ENCODE measurements at places on chromosomes 2 and 18.

DNA sequence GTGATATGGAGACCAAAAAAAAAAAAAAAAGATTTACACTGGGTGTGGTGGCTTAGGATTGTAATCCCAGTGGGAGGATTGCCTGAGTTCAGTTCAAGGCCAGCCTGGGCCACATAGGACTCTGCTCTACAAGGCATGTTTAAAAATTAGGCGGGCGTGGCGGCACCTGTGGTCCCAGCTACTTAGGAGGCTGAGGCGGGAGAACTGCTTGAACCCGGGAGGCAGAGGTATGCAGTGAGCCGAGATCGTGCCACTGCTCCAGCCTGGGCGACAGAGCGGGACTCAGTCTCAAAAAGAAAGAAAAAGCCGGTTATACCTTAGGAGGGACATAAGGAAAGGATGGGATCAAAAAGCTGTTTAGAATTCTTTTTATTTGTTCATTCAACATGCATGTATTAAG, 707 bp upstream of the SPDYA start:
- no peak overlapping the region for H3K27ac ChIP-seq
- H3K27me3 ChIP-seq = no peaks in the 10 kb centered on the region
- H3K4me3 ChIP-seq = no peak overlapping the region
- peaks cover 19% of the 10 kb centered on the region for H3K4me1 ChIP-seq
- no peaks in the 10 kb centered on the region for H3K36me3 ChIP-seq

DNA sequence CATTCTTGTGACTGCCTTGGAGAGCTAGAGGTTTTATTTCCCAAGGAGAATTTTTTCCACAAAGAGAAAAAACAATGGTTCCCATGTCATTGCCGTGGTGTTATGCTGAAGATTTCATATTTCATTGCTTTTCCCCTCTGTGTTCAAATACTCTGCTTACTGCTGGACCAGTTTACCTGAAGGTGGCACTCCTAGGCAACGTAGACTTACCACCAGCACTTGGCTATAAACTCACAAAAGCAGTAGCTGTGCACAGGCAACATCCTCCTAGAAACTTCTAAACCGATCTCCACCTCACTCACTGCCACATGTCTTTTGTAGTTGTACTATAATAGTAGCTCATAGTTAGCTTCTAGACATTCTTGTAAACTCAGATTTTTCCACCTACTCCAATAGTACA, 1319.7 kb upstream of the CRIM1 start:
- H3K27me3 ChIP-seq = no peaks in the 10 kb centered on the region
- no peak overlapping the region for H3K4me3 ChIP-seq
- H3K4me1 ChIP-seq = no peaks in the 10 kb centered on the region
- no peak overlapping the region for H3K27ac ChIP-seq
- DNase-seq = no peak

DNA sequence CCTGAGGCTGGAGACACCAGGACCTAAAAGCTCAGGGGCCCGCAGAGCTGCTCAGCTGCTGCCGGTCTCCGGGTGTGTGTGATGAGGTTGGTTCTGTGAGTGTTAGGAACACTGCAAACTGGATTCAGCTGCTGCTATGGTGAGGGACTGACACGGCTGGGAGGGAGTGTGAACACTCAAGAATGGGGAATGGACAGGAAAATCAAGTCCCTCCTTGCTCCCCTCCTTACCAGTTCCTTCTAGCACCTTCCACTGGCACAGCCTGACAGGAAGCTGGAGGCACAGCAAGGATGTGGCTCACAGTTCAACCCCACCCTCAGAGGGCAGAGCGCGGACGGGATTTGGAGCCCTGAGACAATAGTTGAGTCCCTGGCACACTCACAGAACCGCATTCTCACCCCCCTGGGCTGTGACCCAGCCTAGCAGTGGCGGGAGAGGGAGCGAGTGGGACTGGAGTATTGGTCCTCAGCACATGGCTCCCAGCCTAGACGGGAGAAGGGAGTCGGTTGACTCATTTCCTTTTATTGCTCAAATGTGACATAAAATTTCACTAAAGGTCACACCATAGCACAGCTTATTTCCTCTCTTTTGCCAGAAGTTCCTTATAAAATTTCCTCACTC, 42.5 kb downstream of the LRRC30 start:
- H3K36me3 ChIP-seq = no peaks in the 10 kb centered on the region
- H3K27ac ChIP-seq = peak overlapping the region; percentile 83
- DNase-seq = peak; percentile 81
- H3K27me3 ChIP-seq = no peaks in the 10 kb centered on the region
- peaks cover 10% of the 10 kb centered on the region for H3K4me1 ChIP-seq

GRCh38 chr18:76425146-76426131, 69.6 kb downstream of the ZNF516 start:
- DNase-seq = no peak
- H3K36me3 ChIP-seq = no peaks in the 10 kb centered on the region
- no peak overlapping the region for H3K27ac ChIP-seq
- peaks cover 50% of the 10 kb centered on the region for H3K4me1 ChIP-seq
- H3K27me3 ChIP-seq = no peaks in the 10 kb centered on the region

DNA sequence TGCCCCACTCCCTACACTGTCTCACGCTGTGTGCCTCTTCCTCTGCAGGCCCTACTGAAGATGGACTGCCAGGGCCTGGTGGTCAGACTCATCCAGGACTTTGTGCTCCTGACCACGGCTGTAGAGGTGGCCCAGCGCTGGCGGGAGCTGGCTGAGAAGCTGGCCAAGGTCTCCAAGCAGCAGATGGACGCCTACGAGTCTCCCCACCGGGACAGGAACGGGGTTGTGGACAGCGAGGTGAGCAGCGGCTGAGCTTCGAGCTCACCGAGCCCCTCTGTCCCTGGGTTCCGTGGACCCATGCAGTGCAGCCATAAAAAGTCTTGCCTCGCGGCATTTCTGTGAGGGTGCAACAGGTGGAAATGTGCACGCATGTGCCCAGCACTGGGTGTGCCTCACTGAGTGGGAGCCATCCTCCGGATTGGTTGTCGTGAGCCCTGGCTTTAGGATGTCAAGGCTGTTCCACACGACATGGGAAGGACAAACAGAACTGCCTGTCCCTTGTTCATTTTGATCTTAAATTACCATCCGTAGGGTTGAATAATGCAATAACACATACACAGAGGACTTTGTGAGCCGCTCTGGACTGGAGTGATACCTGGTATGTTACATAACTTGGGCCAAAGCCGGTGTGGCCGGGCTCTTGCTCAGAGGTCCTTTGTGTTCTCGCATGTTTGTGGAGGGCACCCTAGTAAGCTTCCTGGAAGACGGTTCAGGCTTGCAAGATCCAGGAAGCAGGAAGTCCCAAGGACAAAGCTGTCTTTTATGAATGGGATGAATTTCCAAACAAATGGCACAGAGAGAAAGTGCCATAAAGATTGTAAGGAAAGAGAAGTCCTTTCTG, 100.9 kb downstream of the SH3BP4 start:
- no peak overlapping the region for H3K27ac ChIP-seq
- peaks cover 6% of the 10 kb centered on the region for H3K4me1 ChIP-seq
- no peak for DNase-seq
- H3K27me3 ChIP-seq = no peaks in the 10 kb centered on the region
- no peak overlapping the region for H3K4me3 ChIP-seq

- no peaks in the 10 kb centered on the region for H3K27me3 ChIP-seq
- peaks cover 5% of the 10 kb centered on the region for H3K4me1 ChIP-seq
- peak overlapping the region; percentile 23 for H3K27ac ChIP-seq
- no peak overlapping the region for H3K4me3 ChIP-seq
- peaks cover 6% of the 10 kb centered on the region for H3K36me3 ChIP-seq
These were observed 4.8 kb upstream of the ZFP36L2 start for GRCh38 chr2:43230951-43231827.

- no peak overlapping the region for H3K4me3 ChIP-seq
- H3K27me3 ChIP-seq = no peaks in the 10 kb centered on the region
- no peak overlapping the region for H3K27ac ChIP-seq
- no peaks in the 10 kb centered on the region for H3K36me3 ChIP-seq
- DNase-seq = no peak
- H3K4me1 ChIP-seq = no peaks in the 10 kb centered on the region
These were observed 62.0 kb upstream of the FZD7 start for GRCh38 chr2:201971531-201972228.

- no peaks in the 10 kb centered on the region for H3K27me3 ChIP-seq
- H3K4me1 ChIP-seq = no peaks in the 10 kb centered on the region
- no peaks in the 10 kb centered on the region for H3K36me3 ChIP-seq
- H3K4me3 ChIP-seq = no peak overlapping the region
- H3K27ac ChIP-seq = no peak overlapping the region
These were observed 189.2 kb downstream of the NCKAP5 start for GRCh38 chr2:133378928-133379549.

DNA sequence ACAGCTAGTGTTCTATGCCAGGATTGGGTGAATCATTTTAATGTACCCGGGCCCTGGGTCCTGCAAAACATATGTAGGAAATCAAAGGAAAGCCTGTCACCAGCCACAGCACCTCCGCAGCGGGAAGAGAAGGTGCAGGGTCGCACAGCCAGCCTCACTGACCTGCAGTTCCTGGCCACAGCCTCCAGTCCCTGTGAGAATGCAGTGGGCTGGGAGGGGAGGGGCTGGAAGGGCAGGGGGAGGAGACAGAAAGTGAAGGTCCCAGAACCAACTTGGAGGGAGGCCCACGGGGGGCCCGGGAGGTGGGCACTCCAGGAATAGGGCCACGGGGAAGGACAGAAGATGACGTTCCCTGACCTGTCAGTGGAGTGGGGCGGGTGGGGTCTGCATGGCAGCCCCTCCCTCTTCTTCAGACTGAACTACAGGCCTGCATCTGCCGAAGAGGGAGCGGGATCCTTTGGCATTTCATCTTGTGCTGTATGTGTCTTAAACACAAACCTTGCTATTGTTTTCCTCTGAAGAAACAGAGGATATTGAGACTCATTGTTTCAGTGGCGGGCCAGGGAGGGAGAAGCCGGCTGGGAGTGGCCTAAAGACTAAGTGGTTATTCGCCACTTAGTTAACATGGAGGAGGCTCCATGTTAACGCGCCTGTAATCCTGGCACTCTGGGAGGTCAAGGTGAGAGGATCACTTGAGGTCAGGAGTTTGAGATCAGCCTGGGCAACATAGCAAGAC, 7.5 kb downstream of the MAL start:
- H3K36me3 ChIP-seq = no peaks in the 10 kb centered on the region
- peak; percentile 20 for DNase-seq
- peaks cover 57% of the 10 kb centered on the region for H3K27me3 ChIP-seq
- H3K4me1 ChIP-seq = no peaks in the 10 kb centered on the region
- H3K27ac ChIP-seq = no peak overlapping the region

DNA sequence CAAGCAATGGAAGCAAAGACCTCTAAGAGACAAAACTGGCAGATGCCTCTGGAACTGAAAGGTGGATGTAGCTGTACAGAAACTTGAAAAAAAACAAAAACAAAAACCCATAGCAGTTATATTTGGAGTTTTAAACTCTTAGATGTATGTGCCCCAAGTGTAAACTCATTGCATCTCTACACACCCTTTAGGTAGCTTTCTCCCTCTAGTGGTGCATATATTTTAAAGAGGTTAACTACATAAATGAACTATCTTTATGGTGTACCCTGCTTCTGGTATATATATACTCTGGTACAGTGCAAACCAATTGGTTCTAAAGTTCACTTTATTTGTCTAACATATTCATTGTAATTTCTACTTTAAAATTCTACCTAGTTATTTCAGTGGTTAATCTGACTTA, 518.2 kb downstream of the NRXN1 start:
- no peaks in the 10 kb centered on the region for H3K27me3 ChIP-seq
- DNase-seq = no peak
- H3K4me1 ChIP-seq = no peaks in the 10 kb centered on the region
- no peaks in the 10 kb centered on the region for H3K36me3 ChIP-seq
- H3K27ac ChIP-seq = no peak overlapping the region
- no peak overlapping the region for H3K4me3 ChIP-seq
